ENCODE measurements at places on chromosomes 7 and 10.

- no peak for DNase-seq
These were observed 47.5 kb downstream of the GNA12 start for GRCh38 chr7:2796358-2797352.

GRCh38 chr10:5486853-5487235, 12.5 kb downstream of the CALML5 start:
- no peak for DNase-seq

DNA sequence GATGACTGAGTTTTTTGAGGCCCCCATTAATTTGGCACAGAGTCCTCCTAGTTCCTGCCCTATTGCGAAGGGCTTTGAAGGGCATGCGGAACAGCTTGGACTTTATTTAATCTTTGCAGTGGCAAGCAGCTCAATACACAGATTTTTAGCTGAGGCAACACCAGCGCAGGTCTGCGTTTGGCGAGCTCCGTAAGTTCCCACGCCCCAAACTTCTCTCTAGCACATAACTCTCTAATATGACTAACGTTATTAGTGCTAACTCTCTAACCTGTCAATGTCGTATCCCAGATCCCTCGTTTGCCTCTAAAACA, 366 bp upstream of the TAF3 start:
- no peak for DNase-seq

- DNase-seq: no peak
These were observed 511.5 kb downstream of the ATRNL1 start for GRCh38 chr10:115604627-115605026.

- DNase-seq: no peak
These were observed 550.6 kb upstream of the SEMA3D start for GRCh38 chr7:85737426-85737825.

- no peak for DNase-seq
These were observed 349.2 kb downstream of the RNLS start for GRCh38 chr10:88233870-88234269.

- DNase-seq: no peak
These were observed 3.4 kb downstream of the PRSS2 start for GRCh38 chr7:142773937-142774744.

DNA sequence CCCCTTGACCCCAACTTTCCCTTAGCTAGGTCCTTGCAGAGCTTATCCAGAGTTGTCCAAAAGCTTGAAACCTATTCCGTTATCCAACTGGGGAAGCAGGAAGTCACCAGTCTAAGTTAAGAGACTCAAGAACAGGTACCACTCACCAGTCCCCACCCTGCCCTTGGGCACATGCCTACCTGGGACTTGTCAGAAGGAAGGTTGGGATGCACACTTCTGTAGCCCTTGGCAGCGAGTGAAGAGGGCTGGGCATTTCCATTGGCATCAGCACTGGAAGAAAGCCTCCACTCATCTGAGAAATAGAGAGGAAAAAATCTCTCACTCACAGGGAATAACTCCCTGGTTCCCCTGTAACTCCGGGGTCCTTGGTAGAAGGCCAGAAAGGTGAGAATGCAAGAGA, 131.0 kb upstream of the PDLIM1 start:
- no peak for DNase-seq

DNA sequence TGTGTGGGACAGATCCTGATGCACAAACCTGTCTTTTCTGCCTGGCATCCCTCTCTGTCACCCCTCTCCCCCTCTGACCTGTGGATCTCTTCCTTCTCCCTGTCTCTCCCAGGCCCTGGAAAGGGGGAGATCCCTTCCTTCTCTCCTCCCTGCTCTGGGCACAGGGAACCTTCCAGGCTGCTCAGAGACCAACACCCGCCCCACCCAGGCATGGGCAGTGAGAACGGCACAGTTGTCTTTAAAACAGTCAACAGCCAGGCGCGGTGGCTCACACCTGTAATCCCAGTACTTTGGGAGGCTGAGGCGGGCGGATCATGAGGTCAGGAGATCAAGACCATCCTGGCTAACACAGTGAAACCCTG, 34.7 kb downstream of the KCNH2 start:
- DNase-seq: no peak

DNA sequence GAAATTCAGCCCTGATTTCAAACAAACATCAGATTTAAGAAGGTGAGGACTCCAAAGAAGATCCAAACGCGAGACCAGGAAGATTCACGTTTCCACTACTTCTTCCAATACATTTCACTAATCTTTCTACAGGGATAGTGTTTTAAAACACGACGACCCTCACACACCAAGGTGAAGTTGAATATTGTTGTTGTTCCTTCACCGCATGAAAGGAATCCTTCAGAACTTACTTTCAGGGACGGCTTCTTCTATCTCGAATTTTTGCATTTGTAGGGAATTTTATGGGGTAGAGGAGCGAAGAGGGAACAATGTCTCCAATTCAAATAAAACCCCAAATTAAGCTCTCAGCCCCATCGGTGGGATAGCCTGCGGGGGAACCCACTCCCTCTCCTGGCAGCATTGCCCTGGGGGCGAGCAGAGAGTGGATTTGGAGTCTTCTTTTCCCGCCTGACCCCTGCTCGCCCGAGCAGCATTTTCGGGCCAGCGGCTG, 1.5 kb upstream of the GATA3 start:
- no peak for DNase-seq

- no peak for DNase-seq
These were observed 1.4 kb upstream of the IFRD1 start for GRCh38 chr7:112448891-112449290.

GRCh38 chr7:74252893-74253292, 1.3 kb downstream of the RFC2 start:
- no peak for DNase-seq

GRCh38 chr7:877312-878232, 1.2 kb downstream of the GET4 start:
- no peak for DNase-seq

- no peak for DNase-seq
These were observed 744.7 kb downstream of the XPNPEP1 start for GRCh38 chr10:109178591-109178990.

DNA sequence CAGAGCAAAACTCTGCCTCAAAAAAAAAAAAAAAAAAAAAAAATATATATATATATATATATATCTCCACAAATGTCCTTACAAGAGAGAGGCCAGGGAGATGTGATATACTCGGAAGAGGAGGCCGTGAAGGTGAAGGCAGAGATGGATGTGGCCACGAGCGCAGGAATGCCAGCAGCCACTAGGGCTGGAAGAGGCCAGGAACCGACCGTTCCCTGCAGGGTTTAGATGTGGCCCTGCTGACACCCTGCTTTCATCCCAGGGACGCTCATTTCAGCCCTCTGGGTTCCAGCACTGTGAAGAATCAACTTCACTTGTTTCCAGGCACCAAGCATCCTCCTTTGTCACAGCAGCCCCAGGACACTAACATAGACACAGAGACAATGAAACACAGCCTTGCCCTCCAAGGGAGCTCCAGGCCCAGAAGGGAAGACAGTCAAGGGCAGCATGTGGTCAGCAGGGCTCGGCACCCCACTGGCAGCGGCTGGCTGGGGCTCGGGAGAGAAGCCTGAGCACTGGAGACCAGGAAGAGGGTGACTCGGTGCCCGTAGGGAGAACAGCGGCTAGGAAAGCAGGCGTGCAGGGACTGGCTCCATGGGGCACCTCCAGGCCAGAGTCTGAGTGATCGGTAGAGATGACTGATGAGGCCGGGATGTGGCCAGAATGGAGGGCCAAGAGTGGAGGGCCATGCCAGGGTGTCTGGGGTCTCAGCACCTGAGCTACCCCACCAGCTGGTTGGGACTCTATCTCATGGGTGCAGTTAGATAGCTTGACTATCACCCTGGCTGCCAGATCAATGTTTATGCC, 7.6 kb downstream of the WDR86 start:
- DNase-seq: no peak

DNA sequence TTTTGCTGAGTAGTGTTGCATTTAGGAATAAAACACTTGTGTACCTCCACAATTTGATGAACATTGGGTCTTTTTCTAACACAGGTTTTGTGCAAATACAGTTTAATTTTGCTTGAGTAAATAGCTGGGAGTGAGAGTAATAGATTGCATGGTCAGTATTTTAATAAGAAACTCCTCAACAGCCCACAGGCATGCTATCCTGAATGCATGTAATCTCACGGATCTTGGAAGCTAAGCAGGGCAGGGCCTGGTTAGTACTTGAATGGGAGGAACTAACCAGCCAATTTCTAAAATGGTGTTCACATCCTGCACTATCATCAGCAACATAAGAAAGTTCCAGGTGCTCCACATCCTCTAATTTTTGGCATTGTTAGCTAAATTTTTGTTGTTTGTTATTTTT, 685.4 kb upstream of the MBL2 start:
- no peak for DNase-seq

DNA sequence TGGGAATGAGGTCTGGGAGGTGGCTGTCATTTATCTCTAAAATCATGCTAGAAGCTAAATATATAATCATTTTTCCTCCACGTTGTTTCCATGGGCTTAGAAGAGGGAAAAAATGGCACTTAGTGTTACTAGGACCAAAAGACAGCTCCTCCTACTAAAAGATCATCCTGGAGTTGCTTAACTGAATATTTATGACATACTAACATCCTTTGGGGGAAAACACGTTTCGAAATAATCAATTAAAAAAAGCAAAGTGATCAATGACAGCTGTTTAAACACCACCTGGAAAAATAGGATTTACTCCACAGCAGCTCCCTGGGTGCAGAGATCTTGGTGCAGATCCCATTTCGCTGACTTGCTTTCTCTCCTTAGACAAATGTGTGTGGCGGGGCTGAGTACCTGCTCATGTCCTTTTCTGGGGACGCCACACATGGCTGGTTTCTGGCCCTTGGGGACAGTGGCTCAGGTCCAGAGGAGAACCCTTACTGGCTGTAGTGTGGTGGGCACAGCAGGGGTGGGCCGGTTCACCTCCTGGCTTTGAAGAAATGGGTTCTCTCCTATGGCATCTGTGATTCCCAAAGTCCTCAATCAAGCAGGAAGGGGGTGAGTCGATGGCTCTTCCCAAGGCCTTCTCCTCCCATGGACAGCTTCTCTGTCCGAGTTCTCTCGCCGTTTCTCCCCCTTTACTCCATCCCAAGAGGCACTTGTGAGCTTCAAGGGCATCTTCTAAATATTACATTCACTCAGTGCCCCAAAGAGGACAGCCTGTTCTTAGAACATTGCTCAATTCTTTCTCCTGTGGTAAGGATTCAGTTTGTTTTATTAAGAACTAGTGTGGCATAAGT, 156.4 kb upstream of the KLF14 start:
- no peak for DNase-seq

DNA sequence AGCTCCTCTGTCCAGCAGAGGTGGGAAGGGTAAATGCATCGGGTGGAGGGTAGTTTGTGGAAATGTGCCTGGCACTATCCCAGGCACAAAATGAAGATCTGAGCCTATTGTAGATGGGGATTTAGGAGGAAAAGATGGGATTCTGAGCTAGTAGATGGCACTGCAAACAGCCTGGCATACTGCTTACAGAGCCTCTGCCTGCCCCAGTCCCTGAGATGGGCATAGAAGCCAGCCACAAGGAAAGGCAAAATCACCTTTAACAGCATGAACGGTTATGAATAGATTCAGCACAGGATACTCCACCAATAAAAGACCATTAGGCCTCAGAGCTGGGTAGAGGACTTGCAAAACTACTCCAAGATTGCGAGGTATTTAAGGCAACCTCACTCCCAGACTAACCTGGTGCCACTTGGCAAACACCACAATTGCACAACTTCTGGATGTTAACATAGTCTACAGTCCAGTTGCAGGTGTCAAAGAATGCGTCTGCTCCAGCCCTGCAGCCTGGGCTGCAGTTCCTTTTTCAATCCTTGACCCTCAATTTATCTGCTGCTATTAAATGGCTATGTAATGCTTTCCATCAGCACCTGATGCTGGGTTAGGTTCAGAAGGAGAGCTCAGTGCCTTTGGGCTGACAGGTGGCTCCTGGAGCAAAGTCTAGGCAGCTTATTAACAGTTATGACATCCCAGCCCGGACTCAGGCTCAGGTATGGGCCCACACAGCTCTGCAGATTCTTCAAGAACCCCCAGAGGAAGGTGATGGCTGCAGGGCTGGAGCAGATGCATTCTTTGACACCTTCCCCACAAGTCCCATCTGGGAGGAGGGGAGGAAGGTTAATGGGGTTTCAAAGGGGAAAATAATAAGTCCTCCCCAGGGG, 34.0 kb downstream of the CDHR3 start:
- no peak for DNase-seq

DNA sequence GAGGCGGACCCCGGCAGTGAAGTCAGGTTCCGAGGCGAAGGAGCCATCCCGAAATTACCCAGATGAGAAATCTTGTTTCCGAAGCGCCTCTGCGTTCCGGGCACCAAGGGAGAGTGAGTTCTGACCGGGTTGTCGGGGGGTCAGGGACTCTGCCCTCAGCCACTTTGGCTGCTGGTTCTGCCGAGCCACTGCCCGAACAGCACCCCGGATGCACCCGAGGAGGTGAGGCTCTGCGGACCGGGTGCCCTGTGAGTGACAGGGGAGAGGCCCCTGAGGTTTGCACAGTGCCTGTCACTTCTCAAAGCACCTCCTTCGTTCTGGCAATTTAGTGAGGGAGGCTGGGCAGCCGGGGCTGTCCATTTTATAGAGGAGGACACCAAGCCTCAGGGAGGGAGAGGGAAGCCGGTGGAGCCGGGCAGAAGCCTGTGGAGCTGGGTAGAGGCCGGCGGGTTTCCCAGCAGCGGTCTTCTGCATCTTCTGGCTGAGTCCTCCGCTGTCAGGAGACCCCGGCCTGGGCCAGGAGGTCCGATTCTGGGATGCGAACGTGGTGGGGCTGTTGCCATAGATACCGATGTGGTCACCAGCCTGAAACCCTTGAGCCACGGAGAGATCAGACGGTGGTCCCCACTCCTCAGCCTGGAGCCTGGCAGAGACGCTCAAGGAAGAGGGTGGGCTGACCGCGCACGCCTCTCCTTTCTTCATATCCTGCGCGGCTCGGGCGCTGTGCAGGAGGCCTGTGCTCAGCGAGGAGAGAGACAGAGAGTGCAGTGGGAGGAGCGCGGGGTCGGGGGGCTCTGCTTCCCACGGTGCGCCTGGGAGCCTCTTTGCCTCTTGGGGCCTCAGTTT, 18.9 kb upstream of the SHH start:
- DNase-seq: no peak

GRCh38 chr10:59104186-59104585, 72.3 kb upstream of the PHYHIPL start:
- no peak for DNase-seq
